ENCODE measurements at places on chromosomes 16 and 17. TPM values are rescaled to one million over a fixed set of nuclear protein-coding genes. Genes with fewer than 3 reads are reported as not detected.

AMZ2 gene
- total RNA-seq = 47.6 TPM

DNAH17 gene
- 0.31 TPM for total RNA-seq

KRT38 gene
- total RNA-seq = not detected

TIMM22 gene
- total RNA-seq = 11.9 TPM

KRTAP9-2 gene
- total RNA-seq = not detected

MMP2 gene
- total RNA-seq = 11.6 TPM

STH gene
- total RNA-seq = 26.6 TPM

GOSR1 gene
- total RNA-seq = 36.9 TPM

CCL8 gene
- total RNA-seq = not detected

C16orf74 gene
- total RNA-seq = 1.9 TPM

SSTR5 gene
- not detected for total RNA-seq

TPSB2 gene
- total RNA-seq = not detected

GNAO1 gene
- 163 TPM for total RNA-seq

ARL4D gene
- total RNA-seq = 43.8 TPM

CACNG5 gene
- 0.63 TPM for total RNA-seq

WNK4 gene
- total RNA-seq = not detected

CAMKK1 gene
- 15.0 TPM for total RNA-seq

TRPV2 gene
- 1.3 TPM for total RNA-seq

SLFN12 gene
- 2.2 TPM for total RNA-seq

CLDN7 gene
- not detected for total RNA-seq

HAGHL gene
- 10.6 TPM for total RNA-seq

CASKIN1 gene
- 39.8 TPM for total RNA-seq

TP53TG3B gene
- not detected for total RNA-seq

HS3ST3B1 gene
- 0.94 TPM for total RNA-seq

NPIPA7 gene
- 2.5 TPM for total RNA-seq

CYBA gene
- total RNA-seq = 17.2 TPM

TEKT1 gene
- total RNA-seq = 1.3 TPM

CNGB1 gene
- not detected for total RNA-seq

EXOC3L1 gene
- total RNA-seq = 0.63 TPM

KRT24 gene
- total RNA-seq = not detected

CCL17 gene
- not detected for total RNA-seq

PIK3R5 gene
- total RNA-seq = 0.31 TPM

CCL14 gene
- total RNA-seq = not detected

PDILT gene
- not detected for total RNA-seq

GGA2 gene
- 58.2 TPM for total RNA-seq

Data from parietal lobe (tissue), 2 donors.